Left lung (tissue), 14 donors: ENCODE measurements at places on chromosomes 6 and 20. TPM values are rescaled to one million over a fixed set of nuclear protein-coding genes. Genes with fewer than 3 reads are reported as not detected.

RAB23 gene
- 21.7 TPM for total RNA-seq

PRL gene
- not detected for total RNA-seq

AARS2 gene
- total RNA-seq, result 10.8 TPM

GOPC gene
- 19.1 TPM for total RNA-seq

DNA sequence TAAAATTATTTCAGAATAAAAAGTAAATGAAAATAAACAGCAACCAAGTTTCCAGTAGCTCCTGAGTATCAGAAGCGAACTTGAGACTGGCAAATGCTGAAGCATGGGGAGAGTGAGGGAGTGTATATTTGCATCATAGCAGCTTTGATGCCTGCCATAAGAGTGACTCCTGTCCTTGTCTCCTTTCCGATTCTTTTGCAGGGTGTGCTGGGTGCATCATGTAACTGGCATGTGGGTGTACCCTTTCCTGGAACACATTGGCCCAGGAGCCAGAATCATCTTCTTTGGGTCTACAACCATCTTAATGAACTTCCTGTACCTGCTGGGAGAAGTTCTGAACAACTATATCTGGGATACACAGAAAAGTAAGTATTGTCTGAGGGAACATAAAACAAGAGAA is 117.4 kb downstream of the ADAT2 start:
- H3K27me3 ChIP-seq, result no peaks in the 10 kb centered on the region
- DNase-seq, result no peak
- no peak overlapping the region for H3K27ac ChIP-seq
- no peaks in the 10 kb centered on the region for H3K4me1 ChIP-seq

GRCh38 chr6:47457370-47457769 is 20.2 kb upstream of the CD2AP start:
- DNase-seq, result no peak
- H3K4me1 ChIP-seq, result no peaks in the 10 kb centered on the region
- H3K4me3 ChIP-seq, result no peak overlapping the region
- no peaks in the 10 kb centered on the region for H3K27me3 ChIP-seq
- no peaks in the 10 kb centered on the region for H3K36me3 ChIP-seq
- H3K27ac ChIP-seq, result no peak overlapping the region
